Pulmonary artery endothelial cell (primary cell): ENCODE measurements at places on chromosomes 12 and 14.

- no peak for DNase-seq
Observed at GRCh38 chr14:69685218-69685616, 73.8 kb downstream of the SUSD6 start.

DNA sequence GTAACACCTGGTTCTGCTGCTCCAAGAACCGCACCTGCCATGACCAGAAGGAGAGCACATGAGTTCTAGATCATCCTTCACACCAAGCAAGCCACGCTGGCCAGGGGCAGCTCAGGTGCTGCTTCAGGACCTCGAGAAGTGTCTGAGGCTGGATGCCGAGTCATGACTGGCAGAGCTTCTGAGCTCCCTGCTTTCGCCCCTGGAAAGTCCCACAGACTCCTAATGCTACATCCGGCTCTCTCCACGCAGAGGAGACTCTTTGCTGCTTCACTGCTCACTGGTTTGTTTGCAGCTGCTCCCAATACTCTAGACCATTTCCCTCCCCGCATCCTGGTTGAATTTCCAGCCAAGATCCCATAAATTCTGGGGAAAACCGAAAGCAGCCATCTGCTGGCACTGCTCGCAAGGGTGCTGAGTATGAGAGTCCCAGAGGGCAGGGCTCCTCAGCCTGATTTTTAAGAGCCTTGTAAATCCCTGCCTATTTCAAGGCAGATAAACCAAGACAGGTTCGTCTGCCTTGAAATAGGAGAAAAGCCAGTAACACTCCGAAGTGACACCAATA lies 1.4 kb downstream of the KRT2 start:
- no peak for DNase-seq

GRCh38 chr12:6950401-6950801 lies 755 bp upstream of the PTPN6 start:
- no peak for DNase-seq

DNA sequence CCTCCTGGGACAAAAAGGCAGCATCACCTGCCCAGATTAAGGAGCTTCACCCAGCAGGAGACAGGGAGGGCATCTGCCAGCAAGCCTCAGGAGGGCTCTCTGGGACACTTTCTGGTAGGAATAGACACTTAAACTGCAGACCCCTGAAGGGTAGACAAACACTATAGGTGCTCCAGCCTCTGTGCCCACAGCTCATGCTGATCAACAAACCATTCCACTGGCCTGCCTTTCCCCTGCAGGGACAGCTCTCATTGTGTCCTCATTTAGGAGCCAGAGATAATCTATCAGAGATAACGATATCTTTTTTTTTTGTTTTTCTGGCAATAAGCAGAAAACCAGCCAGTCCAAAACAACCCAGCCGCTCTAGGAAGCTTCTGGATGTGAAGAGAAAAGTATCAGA lies 251.8 kb upstream of the CCDC196 start:
- DNase-seq: no peak

- no peak for DNase-seq
Observed at GRCh38 chr12:63876980-63877379, 32.5 kb downstream of the SRGAP1 start.

GRCh38 chr14:104794631-104794992 lies 936 bp downstream of the AKT1 start:
- no peak for DNase-seq

DNA sequence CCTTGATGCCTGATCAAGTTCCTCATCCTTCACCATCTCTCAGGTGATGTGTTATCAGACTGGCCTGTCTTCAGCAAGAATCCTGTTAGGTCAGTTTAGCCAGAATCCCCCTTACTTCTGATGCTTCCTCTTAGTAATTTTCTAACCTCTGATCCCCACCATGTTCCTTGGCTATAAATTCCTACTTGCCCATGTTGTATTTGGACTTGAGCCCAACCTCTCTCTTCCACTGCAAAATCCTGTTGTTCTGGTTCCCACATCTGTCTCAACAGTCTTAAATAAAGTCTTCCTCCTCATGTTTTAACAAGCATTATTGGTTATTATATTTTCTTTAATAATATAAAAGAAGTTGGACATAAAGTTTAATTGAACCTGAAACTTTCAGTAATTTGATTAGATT lies 987.8 kb upstream of the USP15 start:
- DNase-seq: no peak

- DNase-seq: no peak
Observed at GRCh38 chr14:90924621-90925340, 108.6 kb upstream of the TTC7B start.

DNA sequence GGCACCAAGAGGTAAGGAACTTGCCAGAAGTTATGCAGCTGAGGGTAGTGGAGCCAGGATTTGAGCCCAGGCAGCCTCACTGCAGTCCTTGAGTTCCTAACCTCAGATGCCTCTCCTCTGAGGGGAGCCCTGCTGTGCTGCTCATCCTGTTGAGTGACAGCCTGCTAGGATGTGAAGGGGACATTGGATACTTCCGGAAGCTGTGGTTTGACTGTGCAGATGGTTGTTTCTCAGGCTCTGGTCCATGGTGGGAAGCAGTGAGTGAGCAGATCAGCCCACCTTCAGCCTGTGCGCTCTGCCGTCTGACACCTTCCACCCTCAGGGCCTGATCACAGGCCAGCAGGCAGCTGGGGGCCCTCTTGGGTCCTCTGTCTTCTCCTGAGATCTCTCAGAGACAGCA lies 253.2 kb downstream of the CACNA1C start:
- no peak for DNase-seq

GRCh38 chr12:96352161-96352835 lies 47.9 kb downstream of the CDK17 start:
- no peak for DNase-seq

DNA sequence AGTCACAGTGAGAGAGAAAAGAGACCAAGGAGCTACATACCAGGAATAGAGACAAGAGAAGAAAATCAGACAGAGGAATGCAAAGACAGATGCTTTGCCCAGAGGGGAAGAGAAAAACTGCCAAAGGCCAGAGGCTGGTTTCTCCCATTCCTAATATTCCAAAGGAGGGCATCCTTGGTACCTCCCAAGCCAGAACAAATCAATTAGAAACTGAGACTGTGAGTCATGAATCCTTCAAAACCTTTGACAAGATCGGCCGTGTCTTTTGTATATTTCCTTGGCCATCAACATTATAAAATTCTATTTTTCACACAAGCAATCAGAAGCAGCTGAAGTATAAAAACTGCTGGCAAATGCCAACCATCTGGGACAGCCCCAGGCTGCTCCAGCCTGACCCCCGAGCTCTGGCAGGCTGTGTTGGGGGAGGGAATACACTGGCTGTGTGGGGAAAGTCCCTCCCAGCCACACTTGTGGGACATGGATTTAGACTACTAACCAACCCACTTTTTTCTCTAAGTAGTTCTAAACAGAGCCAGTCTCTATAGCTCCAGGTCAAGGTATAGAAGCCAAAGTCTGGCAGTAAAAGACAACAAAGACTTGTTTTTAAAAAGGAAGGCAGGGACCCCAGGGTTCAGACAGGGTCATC lies 13.7 kb downstream of the POMT2 start:
- DNase-seq: no peak

- DNase-seq: no peak
Observed at GRCh38 chr12:132222096-132222807, 78.0 kb downstream of the NOC4L start.

- no peak for DNase-seq
Observed at GRCh38 chr12:10072131-10072530, 26.7 kb downstream of the CLEC1A start.

DNA sequence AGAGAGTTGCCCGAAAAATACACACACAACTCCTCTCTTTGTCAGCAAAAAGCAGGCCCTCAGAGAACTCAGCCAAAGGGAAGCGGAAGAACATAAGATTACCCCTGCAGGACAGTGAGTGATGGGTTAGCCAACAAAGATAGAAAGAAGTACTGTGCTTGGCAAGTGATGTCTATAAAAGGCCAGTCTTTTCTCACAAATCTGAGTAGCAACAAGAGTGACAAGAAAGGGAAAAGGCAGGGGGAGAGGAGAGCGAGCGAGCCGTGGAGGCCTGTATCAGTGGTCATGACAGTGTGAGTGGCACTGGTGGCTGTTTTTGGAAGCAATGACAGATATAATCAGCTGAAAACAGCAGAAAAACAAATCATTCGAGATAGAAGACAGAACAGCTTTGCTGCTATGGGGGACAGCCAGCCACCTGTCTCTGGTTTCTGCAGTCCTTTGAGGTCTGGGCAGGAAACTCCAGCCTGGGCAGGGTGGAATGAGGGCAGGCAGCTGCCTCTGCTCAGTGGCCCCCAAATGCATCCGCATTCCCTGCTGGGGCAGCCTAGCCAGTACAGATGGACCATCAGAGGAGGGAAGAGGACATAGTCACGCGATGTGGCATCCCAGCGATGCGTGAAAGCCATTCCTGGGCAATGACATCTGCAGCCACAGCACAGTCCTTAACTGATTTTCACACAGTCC lies 74.7 kb downstream of the TRIM9 start:
- no peak for DNase-seq

GRCh38 chr12:53804429-53804828 lies 52.6 kb upstream of the CISTR start:
- no peak for DNase-seq

- DNase-seq: no peak
Observed at GRCh38 chr12:25718081-25718731, 165.1 kb upstream of the LMNTD1 start.

- peak; percentile 80 for DNase-seq
Observed at GRCh38 chr12:70661466-70662161, 24.4 kb upstream of the PTPRB start.

DNA sequence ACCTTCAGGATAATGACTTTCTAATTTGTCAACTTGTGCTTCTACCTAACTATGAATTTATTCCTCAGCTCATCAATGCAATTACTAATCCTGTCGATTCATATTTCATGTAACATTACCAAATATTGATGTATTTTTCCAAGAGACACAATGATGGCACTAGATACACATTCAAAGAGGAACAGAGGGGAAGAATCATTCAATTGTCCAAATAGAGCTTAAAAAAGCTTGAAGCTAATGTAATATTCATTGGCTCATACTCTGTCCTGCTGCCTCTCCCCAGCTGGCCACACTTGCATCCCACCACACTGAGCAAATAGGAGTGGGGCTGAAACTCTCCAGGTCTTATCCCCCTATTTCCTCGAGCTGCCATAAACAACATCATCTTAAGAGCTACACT lies 9.3 kb downstream of the TESPA1 start:
- no peak for DNase-seq

GRCh38 chr12:123232807-123233504 lies at the start of the genes MPHOSPH9 and MTRFR:
Gene MPHOSPH9, minus strand, starts transcription at chr12:123233141. Its CDS starts 2,777 bp downstream, at chr12:123230364.
Gene MTRFR, plus strand, starts transcription at chr12:123233436. Its CDS starts 20,239 bp downstream, at chr12:123253675.
- peak; percentile 98 for DNase-seq

GRCh38 chr14:54651649-54652048 lies 84.7 kb downstream of the SAMD4A start:
- no peak for DNase-seq

DNA sequence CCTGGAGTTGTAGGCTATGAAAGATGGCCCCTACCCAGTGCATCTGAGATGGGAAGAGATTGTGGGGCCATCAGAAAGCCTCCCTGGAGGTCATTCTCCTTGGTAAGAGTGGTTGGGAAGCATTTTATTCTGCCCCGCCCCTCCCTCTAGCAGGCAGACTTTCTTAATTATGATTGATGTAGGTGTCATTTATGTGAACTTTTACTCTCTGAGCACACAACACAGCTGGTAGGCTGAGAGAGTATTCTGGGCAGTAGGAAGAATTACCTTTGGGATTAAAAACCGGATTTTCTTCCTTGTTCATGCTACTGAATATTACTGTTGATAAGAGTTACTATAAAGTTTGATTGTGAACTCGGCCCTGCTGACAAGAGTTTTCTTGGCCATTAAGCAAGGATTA lies 266.8 kb downstream of the TTC6 start:
- DNase-seq: no peak

DNA sequence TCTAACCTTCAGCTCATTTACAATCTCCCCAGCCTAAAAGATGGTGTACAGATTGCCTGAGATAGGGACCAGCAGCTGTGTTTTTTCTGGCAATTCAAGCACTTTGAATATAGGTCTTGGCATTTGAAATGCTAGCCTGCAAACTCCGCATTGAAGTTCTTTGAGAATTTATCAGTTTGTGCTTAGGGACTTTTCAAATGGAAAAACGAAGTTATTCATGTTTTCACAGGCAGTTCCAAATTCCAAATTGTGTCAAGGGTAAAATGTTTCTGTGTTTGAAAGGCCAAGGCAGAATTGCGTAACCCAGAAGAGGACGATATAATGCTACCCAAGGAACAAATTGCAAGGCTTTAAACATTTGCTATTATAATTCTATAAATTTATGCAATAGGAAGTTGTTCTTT lies 168.9 kb upstream of the RASSF8 start:
- no peak for DNase-seq

DNA sequence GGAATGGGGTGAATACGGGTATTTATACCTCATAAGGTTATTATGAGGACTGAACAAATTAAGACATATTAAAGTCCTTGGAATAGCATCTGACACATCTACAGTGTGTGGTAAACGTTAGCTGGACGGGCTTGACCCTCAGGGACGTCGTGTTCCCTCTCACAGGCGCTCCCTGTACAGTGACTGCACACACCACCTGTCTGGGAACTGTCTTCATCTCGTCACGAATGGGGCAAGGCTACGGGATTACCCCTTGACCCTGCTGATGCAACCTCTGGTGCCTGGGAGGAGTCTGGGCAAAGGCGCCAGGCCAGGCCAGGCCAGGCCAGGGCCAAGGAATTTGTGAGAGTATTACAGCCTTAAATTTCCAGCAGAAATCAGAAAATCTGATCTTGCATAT lies 191.1 kb downstream of the CALM1 start:
- DNase-seq: no peak

DNA sequence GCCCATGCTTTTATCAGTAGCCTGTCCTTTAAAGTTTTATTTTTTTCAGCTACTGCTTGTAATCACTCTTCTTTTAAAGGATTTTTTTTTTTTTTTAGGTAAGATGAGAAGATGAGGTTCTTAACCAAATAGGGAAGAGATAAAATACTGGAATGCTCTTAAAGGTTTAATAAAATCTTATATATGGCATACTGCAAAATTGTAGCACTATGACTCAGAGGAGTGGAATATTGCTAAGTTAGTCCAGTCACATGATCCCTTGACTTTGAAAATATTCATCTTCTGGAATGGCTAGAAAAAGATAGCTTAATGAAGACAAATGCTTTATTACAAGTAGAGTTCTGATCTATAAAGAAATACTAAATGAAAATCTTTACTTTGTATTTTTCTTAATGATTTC lies 116.6 kb downstream of the NAV3 start:
- peak; percentile 20 for DNase-seq

GRCh38 chr14:55473786-55474185 lies 33.4 kb upstream of the TBPL2 start:
- DNase-seq: no peak

- DNase-seq: no peak
Observed at GRCh38 chr12:19709889-19710288, 270.6 kb downstream of the AEBP2 start.

- peak; percentile 95 for DNase-seq
Observed at GRCh38 chr12:104219361-104219892, 3.8 kb downstream of the TXNRD1 start.

DNA sequence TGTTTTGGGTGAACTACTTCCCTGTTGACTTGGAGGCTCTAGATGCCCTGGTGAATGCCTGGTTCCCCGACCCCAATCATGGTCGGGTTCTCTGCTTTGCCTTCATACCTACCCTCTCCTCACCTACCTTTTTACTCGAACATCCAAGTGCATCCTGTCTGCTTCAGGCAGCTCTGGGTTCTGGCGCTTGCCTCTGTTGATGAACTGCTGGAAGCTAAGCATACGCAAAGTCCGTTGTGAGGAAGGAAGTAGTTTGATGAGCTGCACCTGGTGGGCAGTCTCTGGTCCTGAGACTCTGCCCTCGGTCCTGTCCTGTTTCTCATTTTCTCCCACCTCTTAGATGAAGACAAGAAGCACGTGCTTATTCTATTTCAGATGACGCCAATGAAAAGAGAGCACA lies 13.6 kb downstream of the KCNH3 start:
- no peak for DNase-seq

- DNase-seq: peak; percentile 29
Observed at GRCh38 chr12:26338586-26339572, 143.5 kb downstream of the SSPN start.
